ENCODE measurements at places on chromosomes 1 and 21.

GRCh38 chr1:9902060-9902452 lies 8.0 kb downstream of the CTNNBIP1 start:
- no peak for DNase-seq

GRCh38 chr1:96559707-96560596 lies 161.6 kb upstream of the PTBP2 start:
- DNase-seq = no peak

DNA sequence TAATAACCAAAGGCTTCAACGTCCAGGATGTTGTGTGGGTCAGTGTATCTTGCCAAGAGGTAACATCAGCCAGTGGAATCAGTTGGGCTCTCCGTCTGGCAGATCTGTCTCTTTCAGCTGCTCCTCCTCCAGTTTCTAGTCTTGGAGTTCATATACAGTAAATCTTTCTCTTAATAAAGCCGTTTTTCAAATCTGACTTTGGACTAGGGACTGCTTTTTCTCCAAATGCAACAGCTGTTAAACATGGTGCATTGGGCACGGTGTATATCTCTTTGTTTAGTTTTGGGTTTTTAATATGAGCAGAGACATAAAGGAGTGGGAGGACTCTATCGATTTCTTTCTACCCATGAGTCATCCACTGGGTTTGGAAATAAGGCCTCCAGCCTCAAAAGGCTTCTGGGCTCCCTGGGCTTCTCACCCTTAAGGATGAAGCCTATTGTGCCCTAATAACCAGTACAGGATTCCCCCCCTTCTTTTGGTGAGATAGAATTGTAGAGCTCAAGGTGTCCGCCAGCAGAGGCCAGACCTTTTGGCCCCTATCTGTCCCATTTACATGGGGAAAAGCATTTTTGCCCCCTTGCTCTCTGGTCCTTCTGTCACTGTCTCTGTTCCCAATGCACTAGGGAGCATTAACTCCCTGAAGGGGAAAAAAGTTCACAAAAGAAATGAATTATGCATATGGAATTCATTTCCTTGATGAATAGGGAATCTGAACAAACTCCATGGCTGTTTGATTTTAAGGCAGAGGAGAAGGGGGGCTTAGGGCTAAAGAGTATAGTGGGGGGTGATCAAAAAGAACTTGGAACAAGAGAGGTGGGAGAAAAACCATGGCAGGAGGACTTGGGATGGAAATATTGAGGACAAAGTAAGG lies 86.0 kb downstream of the PBX1 start:
- DNase-seq = no peak

GRCh38 chr1:106897976-106898375 lies 158.5 kb upstream of the PRMT6 start:
- no peak for DNase-seq

GRCh38 chr1:198908995-198909394 lies 270.2 kb downstream of the PTPRC start:
- DNase-seq = no peak

- DNase-seq = no peak
Measured at GRCh38 chr1:39310691-39311090, 106.2 kb downstream of the MACF1 start.
